ENCODE measurements at places on chromosomes 12 and 14.

GRCh38 chr14:21414137-21414631 is 30.4 kb upstream of the SUPT16H start:
- DNase-seq, result no peak

- no peak for DNase-seq
Observed at GRCh38 chr12:104698871-104699270, 242.1 kb downstream of the CHST11 start.

- peak; percentile 36 for DNase-seq
Observed at GRCh38 chr12:49233842-49234526, 30.9 kb upstream of the TUBA1C start.

GRCh38 chr14:69931960-69932359 is 52.7 kb downstream of the SMOC1 start:
- DNase-seq, result no peak

GRCh38 chr14:97166497-97166896 is 369.3 kb downstream of the VRK1 start:
- no peak for DNase-seq

DNA sequence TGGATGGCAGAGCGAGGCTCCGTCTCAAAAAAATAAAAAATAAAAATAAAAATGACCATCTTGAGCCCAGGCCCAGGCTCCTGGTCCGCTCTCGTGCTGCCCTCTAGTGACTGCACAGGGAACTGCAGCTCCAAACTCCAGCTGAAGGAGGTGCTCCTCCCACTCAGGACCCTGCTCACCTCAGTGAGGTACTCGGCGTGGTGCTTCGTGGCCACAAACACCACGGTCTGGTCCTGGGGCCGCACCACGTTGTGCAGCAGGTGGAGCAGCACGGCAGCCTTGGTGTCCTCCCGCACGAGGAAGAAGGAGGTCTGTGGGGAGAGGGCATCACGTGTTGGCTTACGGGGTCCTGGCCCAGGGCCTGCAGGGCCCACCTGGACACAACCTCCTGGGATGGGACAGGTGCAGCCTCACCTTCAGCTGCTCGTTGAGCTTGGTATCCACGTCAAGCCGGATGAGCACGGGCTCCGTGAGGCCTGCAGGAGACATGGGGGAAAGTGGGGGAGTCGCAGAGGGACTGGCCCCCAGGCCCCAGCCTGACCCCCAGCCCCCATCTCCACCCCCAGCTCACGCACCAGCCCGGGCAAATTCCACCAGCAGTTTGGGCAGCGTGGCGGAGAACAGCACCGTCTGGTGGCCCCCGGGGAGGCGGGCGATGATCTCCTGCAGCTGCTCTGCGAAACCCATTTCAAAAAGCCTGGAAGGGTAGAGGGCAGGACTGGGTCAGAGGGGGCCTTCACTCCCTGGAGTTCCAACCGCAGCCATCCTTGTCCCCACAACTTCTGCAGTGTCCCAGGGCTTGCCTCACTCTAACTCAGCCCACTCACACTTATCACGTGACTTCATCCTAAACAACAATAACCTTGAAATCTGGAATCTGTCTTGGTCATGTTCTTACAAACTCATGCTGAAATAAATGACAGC is 10.6 kb downstream of the DDX54 start:
- peak; percentile 89 for DNase-seq

- peak; percentile 32 for DNase-seq
Observed at GRCh38 chr14:75422169-75422568, 5.7 kb upstream of the JDP2 start.

- DNase-seq, result no peak
Observed at GRCh38 chr12:6192604-6193380, 7.4 kb upstream of the CD9 start.

DNA sequence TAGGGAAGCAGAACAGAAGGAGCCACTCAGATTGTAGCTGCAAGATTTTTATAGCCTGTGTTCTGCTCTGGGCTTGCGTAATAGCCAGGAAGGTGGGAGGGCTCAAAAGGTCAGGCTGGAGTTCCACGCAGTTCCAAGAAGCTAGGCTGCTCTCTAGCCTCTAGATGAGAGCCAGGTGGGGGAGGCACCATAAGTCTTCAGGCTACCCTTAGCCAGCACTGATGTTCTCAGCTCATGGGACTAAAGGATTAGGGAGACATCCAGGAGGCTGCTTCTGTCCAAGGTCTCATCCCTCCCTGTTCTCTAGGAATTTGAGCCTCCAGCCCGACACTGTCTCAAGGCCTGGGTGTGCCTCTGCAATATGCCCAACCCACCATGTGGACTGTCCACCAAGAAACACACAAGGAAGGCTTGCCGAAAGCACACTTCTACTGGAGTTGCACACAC is 1.7 kb downstream of the LMBR1L start:
- DNase-seq, result no peak

DNA sequence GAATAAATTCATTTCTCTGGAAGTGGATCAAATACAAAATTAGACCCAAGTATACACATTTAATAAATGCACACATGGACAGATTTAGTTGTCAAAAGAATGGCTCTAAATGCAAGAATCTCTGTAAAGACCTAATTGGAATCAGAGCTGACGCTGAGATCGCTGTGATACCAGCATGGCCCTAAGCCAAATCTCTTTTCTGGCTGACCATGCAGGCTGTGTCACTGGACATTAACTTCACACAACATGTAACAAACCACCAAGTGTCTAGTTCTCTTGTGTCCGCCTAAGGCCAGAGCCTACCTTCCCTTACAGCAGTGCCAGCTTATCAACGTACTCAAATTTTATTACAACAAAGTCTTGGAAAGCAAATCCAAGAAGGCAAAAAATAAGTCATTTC is 127.5 kb downstream of the MED13L start:
- DNase-seq, result no peak

GRCh38 chr12:117350140-117350539 is 11.3 kb downstream of the NOS1 start:
- no peak for DNase-seq

DNA sequence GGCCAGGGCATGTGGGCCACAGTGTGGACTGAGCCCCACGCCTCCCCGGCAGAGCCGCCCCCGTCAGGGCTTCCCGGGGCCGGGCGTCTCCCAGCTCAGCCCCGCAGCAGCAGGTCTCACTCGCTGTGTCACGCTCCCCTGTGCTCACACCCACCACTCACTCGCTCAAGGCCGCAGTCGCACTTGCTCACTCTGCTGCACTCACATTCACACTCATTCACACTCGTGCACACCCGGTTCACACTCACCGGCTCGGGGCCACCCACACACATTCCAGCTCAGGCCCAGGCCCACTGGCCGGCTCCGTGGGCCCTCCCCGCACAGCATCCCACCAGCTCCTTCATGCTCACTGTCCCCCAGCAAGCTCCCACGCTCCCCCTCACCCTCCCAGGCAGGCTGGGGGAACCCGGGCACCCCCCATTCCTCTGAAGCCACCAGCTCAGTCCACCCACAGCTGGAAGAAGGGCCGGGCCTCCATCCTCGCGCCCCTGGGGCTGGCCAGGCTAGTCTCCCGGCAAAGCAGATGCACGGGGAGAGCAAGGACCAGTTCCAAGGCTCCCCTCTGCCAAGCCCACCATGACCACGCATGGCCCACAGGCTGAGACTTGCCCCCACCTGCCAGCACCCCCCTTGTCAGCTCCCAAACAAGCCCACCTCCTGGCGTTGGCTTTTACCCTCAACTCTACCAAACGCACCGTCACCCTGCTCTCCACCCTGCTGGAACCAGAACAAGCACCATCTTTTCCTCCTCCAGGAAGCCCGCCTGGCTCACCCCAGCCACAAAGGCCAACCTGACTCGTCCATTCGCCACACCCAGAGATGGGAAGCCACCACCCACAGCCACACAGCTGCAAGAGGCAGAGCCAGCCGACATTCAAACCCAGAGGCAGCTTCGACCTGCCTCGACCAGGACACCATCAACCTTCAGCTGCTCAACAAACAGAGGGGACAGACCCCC is 28.0 kb downstream of the NCOR2 start:
- DNase-seq, result no peak

- no peak for DNase-seq
Observed at GRCh38 chr12:109598428-109598854, 24.8 kb downstream of the MVK start.

DNA sequence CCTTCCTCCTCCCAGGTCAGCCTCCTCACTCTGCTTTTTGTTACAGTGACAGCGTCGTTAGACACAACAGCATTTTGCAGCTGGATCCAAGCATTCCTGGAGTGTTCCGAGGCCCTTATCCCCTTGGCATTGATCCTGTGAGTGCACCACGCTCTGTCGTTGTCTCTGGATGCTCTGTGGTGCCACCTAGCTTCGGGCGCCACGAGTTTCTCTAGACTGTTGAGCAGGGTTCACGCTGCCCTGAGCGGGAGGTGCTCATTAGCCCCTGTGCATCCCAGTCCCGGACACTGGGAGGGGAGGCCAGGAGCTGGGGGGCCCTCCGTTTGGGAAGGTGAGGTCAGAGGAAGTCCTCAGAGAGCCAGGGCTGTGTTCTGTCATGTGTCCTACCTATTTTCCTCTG is 17.3 kb upstream of the DNAH10 start:
- DNase-seq, result no peak

DNA sequence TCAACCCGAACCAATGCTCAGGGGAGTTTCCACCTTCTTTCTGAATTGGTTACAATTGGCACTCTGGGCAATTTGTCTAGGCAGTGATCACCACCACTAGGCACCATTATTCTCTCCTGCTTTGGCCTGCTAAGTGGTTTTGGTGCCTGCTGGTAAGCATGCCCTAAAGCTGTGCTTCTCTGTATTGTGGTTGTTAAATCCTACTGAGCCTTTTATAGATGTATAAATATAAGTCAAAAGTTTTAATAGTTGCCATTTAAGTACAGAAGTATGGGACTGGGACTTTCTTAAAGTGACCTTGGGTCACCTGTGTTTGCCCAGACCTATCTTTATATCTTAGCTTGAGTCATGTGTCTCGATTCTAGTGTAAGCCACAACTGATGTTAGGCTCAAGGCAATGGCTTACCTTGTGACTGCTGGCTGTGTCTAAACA is 475.9 kb downstream of the SLC16A7 start:
- DNase-seq, result no peak

GRCh38 chr12:3882896-3883564 is 9.8 kb upstream of the PARP11 start:
- no peak for DNase-seq

DNA sequence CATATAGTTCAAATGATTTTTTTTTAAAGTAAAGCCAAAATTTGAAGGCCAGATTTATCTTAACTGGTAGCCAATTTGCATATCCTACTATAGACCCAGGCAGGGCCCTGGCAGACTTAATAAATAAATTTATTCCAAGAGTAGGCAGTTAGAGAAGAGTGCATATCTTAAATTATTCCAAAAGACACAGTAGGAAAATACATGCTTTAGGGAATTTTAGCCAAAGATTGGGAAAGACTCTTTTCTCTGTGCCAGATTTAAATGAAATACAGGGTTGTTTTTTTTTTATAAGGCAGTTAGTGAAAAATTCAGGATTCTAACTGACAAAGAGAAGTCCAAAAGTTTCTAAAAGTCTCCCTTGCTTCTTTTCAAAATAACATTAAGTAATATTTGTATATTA is 65.5 kb downstream of the ST8SIA1 start:
- DNase-seq, result no peak

DNA sequence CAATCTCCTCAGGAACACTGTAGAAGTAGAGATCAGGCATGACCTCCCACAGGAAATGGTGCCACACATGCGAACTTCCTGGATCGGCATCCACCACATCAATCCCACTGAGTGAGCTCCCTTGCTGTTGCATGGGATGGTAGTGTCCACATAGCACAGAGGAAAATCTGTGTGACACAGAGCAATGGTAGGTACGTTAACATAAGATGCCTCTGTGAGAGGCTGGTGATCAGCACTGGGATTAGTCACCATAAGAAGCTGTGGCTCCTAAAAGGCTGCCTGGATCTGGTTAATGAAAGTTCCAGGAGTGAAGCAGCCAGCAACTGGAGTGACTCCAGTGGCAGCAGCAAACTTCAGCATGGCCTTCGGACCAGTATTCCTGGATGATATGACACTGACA is 21.8 kb downstream of the WDHD1 start:
- no peak for DNase-seq

DNA sequence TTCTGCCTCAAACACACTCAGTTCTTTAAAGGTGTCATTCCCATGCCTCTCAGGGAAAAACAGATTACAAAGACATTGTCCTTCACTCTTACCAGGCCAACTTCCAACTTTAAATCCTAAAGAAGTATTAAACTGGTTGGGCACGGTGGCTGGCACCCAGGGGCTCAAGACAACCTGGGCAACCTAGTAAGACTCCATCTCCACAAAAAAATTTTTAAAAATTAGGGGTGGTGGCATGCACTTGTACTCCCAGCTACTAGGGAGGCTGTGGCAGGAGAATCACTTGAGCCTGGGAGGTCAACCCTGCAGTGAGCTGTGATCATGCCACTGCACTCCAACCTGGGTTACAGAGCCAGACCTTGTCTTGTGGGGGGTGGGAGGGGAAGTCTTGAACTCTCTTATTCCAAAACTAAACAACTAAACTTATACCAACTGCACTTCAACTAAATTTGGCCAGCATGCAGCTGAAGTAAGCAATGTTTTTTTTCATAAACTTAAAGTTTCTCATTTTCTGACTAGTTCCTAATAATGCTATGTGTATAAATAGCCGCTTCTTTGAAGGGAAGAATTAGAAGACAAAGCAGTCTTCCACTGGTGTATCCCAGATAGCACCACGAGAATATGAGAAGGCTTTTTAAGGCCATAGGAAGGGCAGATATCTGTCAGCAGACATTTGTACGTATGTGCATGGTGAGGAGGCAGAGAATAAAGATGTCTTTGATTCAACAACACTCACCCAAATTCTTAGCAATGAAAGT is 2.4 kb downstream of the SLC11A2 start:
- DNase-seq, result no peak

DNA sequence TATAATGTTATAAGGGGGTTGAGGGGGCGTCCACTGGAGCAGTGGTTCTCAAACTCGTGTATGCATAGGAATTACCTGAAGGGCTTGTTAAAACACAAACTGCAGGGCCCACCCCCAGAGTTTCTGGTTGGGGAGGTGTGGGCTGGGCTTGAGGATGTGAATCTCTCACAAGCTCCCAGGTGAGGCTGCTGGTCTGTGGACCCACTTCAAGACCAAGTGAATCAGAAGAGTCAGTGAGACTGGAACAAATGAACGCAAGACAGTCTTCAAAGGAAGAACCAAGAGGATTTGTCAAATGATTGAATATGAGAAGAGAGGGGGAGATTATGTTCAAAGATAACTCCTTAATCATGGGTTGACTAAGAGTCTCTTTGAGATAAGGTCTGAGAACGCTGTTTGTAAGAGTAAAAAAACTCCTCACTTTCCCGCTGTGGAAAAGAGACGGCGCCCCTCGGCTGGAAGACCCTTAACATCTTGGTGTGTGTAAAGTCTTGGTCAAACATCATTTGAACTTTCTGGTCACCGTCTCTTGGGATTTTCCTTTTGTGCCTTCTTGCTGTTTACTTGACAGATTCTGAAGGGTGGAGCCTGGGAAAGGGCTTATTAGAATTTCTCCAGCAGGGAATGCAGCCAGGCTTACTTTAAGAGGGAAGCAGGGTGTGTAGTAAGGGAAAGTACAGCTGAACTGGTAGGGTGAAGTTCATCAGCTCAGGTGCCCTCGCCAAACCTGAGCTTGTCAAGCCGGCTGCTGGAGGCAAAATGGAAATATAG is 5.3 kb upstream of the FOXN3 start:
- peak; percentile 76 for DNase-seq
